ENCODE measurements at places on chromosomes 11 and 22. TPM values are rescaled to one million over a fixed set of nuclear protein-coding genes. Genes with fewer than 3 reads are reported as not detected.

LYVE1 gene
- not detected for total RNA-seq

RDX gene
- 56.5 TPM for total RNA-seq

ANO9 gene
- total RNA-seq: 56.5 TPM

PLAAT3 gene
- 6.3 TPM for total RNA-seq

GANAB gene
- total RNA-seq: 312 TPM

POTEH gene
- total RNA-seq: not detected

NKAPD1 gene
- total RNA-seq: 23.7 TPM

OR5L2 gene
- total RNA-seq: not detected

TREH gene
- not detected for total RNA-seq

YAP1 gene
- total RNA-seq: 0.22 TPM

APOA5 gene
- total RNA-seq: not detected

APOL4 gene
- total RNA-seq: 2.7 TPM

LUZP2 gene
- total RNA-seq: not detected

PATE4 gene
- not detected for total RNA-seq

APOBEC3G gene
- total RNA-seq: 77.8 TPM

HTR3A gene
- total RNA-seq: not detected

MYEOV gene
- total RNA-seq: 0.67 TPM

OR10D3 gene
- not detected for total RNA-seq

FUT4 gene
- total RNA-seq: 5.5 TPM

RIMBP3B gene
- total RNA-seq: not detected

FOLR1 gene
- not detected for total RNA-seq

KCTD14 gene
- not detected for total RNA-seq

RTN3 gene
- 89.9 TPM for total RNA-seq

SMTNL1 gene
- not detected for total RNA-seq

OR52H1 gene
- not detected for total RNA-seq

P2RY6 gene
- not detected for total RNA-seq

MIOX gene
- total RNA-seq: 3.4 TPM

ELFN2 gene
- total RNA-seq: 0.58 TPM

LMO2 gene
- not detected for total RNA-seq

BIRC3 gene
- total RNA-seq: 155 TPM

RASD2 gene
- total RNA-seq: 0.19 TPM

All from activated T-cell treated with anti-CD3 and anti-CD28 coated beads, Interleukin-2, amount 50 U/mL, for 72 hours (primary cell).